ENCODE measurements at places on chromosomes 16 and 17. TPM values are rescaled to one million over a fixed set of nuclear protein-coding genes. Genes with fewer than 3 reads are reported as not detected.

DNA sequence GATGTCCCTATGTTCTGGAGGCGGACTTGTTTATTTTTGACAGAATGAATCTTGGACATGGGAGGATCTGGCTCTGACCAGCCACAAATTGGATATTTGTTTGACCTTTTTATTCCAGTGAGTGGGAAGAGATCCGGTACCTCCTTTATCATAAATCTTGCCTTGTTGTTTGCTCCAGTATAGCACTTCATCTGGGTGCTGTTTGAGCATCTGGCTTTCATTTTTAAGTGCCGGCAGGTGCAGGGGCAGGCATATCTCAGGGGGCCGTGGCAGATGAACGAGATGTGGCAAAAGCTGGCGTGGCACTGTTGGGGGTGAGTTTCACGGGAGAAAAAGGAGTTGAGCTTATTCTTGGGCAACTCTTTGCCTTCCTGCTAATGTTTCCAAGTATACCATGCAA is 37.8 kb downstream of the MSI2 start:
- H3K27ac ChIP-seq: no peak overlapping the region
- no peak for DNase-seq
- no peak overlapping the region for H3K4me3 ChIP-seq
- H3K36me3 ChIP-seq: peaks cover 7% of the 10 kb centered on the region

- H3K27me3 ChIP-seq: no peaks in the 10 kb centered on the region
- H3K27ac ChIP-seq: no peak overlapping the region
- DNase-seq: no peak
- H3K4me3 ChIP-seq: no peak overlapping the region
- no peaks in the 10 kb centered on the region for H3K36me3 ChIP-seq
Measured at GRCh38 chr16:7503666-7504065, 171.0 kb downstream of the RBFOX1 start.

SYCE1L gene
- 3.1 TPM for total RNA-seq

C17orf78 gene
- total RNA-seq: not detected

PRRT2 gene
- 5.2 TPM for total RNA-seq

DNA sequence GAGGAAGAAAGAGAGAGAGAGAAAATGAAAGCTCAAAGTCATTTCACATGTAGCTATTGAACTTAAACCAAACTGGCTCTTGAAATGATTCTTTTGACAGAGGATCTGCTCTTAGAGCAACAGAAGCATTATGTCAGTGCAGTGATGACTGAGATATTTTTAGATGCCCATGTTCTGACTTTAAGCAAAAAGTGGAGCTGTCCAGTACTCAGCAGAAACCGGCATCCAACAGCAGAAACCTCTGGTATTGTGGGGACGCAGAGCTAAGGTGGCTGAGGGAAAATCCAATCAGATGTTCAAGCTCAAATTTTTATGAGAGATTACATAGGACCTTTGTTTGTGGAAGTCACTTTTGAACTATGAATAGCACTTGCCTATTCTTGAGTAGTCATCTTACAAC is 69.8 kb upstream of the ANKFN1 start:
- H3K27ac ChIP-seq: no peak overlapping the region
- no peaks in the 10 kb centered on the region for H3K27me3 ChIP-seq
- DNase-seq: no peak
- H3K36me3 ChIP-seq: no peaks in the 10 kb centered on the region
- no peak overlapping the region for H3K4me3 ChIP-seq

WNT3 gene
- total RNA-seq: 4.9 TPM

C16orf92 gene
- not detected for total RNA-seq
